ENCODE measurements at places on chromosomes 12 and 14.
A peak's percentile ranks its signal among the peaks of the same experiment; 100 is the strongest.

DNA sequence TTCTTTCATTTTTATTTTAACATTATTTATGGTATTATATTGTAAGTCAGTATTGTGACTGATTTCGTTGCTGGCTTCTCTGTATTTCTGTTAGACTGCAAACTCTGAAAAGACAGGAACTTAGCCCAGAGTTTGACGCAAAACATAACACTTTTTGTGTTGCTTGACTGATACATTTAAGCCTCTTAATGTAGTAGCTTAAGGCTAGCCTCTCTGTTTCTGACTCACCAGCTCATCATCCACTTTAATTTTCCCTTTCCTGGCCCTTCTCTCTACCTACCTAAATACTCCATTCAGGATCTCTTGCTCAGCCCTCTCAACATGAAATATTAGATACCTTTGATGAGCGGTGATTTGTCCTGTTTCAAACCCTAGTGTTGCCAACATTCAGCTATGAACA lies 420.6 kb downstream of the LRFN5 start:
- no peak for DNase-seq

DNA sequence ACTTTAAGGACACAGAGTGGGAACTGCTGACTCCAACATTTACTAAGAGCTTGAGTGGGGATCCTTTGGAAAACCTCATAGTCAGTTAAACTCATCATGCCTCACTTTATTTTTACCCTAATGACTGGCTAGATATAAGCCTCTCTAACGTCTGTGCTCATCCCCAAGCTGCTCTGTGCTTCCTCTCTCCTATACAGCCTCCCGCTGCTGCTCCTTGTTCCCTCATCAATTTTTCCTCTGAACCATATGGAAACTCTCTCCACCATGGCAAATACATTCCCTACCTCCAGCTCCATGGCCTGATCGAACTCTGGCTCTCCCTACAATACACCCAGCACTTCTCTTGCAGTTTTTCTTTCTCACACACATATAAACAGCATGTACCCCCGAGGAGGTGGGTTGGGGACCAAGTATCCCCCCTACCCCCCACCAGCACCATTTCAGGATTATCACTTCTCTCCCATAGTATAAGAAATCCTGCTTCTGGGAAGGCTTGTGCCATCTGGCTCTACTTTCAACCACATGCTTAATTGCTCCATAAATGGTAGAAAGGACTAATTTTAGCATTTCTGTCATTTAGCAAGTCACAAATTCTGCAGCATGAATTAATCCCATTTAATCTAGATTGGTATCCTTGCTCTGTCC lies 39.2 kb upstream of the DYRK2 start:
- DNase-seq, result no peak

GRCh38 chr14:70663707-70664179 lies 22.0 kb downstream of the TTC9 start:
- DNase-seq, result no peak

DNA sequence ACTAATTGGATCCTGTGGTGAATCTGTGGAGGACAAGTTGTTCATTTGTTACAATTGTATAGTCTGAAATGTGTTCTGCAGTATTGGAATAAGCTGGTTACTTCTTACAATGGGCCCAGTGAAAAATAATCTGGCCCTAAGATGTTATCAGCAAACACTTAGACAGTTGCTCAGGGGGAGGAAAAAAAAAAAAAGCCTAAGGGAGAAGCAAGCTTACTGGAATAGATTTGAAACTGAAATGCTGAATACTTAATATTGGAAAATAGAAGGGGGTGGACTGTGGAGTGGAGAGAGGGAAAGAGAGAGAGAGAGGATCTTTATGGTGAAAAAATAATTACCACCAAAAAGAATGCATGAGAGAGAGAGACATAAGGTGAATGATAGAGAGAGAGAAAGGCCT lies 4.0 kb downstream of the FOXG1 start:
- DNase-seq, result no peak

GRCh38 chr12:105679982-105680381 lies 349.5 kb downstream of the C12orf75 start:
- no peak for DNase-seq

- DNase-seq, result no peak
These were observed 147.1 kb downstream of the TMX1 start for GRCh38 chr14:51386983-51387735.

- peak; percentile 57 for DNase-seq
These were observed 188.1 kb downstream of the SLC5A8 start for GRCh38 chr12:101021911-101022388.

DNA sequence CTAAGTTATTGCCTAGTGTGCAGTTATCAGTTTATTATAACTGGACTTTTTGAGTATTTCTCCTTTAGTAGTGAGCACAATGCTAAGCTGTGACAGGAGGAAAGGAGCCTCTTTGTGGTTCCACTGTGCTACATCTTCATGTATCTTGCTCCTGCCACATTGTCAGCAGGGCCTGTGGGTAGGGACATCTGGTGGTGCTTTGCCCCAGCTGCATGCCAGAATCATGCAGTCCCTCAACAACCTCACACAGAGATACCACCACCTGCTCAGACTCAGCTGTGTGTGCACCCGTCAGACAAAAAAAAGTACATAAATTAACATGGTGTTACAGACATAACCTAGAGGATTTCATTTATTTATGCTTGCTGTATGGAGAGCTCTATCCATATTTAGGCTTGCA lies 51.1 kb downstream of the MIS18BP1 start:
- DNase-seq, result no peak

DNA sequence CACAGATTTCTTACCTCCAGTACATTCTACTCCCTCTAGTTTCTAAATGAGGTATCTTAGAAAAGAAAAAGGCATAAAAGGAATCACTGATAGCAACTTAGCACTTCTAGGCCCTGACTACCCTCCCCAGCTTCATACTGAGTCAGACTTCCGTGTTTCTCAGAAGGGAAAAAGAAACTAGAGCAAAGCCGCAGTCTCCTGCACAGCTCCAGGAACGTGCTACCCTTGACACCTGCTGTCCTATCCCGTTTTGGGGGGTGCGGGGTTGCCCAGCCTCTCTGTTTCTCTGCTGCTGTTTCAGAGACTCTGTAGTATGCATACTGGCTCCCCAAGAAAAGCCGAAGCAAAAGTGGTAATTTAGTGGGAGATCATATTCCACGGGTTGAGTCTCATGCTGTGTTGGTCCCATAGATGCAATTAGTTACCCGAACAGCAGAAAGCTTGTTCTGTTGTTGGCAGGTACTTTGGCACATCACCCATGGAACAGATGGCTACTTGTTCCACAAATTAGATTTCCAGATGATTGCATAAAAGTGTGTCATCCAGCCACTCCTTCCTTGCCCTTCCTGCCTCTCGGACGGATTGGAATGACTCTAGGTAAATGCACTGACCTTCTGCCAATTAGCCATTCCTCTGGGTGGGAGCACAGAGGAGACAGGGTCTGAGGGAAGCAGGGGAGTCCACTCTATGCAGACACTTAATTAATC lies 438.1 kb downstream of the FUT8 start:
- DNase-seq, result no peak

DNA sequence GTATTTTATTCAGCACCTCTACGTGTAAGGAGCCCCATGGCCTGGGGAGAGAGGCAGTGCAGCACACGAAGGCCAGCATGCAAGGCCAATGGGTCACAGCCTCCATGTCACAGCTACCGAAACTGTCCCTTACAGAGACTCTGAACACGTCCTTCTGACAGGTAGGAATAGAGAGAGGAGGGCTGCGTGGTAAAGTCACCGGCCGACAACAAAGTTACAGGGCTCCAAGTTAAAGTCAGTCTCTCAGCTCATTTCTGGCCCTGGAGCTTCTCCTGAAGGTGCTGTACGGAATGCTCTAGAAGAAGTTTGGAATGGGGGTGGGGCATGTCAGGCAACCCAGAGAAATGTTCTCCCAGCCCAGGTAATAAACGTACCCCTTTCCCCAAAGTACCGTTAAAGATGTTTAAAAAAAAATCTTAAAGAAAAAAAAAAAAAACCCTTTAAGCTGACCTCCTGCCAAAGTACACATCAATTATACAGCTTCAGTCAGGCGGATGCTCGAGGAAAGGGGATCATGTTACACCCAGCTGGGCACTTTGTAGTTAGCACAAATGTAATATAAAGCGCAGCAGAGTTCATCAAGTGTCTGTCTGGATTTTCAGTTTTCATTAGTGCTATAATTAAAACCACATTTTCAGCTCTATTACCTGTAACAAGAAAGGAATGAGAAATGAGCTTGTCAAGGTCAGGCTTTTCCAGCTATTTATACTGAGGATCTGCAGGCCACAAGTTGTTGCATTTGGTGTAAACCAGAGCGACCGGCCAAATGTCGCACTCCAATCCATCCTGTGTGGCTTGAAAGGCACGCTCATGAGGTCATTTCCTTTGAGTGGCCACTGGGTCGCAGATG lies 53.3 kb upstream of the CDKN3 start:
- no peak for DNase-seq

DNA sequence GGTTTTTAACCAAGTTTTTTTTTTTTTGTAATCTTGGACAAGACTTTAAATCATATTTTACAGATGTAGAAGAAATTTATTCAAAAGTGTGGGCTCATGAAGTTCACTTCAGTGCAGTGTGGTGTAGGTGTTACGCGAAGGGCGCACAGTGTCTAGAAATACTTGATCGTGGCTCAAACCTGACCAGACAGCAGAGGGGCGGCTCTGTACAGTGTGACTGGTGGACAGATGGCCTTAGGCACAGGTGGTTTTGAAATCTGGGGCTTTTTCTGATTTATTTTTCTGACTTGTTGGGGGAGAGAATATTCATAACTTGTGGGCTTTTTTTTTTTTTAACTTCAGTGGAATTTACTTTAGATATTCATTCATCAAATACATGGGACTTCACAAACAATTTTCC lies 179.2 kb downstream of the PELI2 start:
- DNase-seq, result no peak

GRCh38 chr12:61282790-61283575 lies 977.2 kb upstream of the USP15 start:
- DNase-seq, result peak; percentile 58

DNA sequence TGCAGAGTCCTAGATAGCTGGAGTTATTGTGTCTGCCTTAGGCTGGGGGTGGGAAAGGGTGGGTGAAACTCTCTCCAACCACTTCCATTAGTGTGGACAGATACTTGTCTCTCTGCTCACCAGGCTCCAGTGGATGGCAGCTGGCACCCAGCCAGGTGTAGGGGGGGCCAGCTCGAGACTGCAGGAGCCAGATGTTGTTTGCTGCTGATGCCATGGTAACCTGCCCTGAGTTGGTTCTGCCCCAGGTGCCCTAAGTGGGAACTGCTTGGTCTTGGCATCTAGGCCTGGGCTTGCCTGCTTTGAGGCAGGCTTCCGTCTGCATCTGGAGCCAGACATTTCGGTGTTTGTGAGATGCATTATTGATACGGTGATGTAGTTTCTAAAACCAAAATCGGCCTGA lies 82.2 kb downstream of the ADCK1 start:
- DNase-seq, result no peak

GRCh38 chr14:105309371-105309770 lies 5.2 kb upstream of the PACS2 start:
- no peak for DNase-seq

DNA sequence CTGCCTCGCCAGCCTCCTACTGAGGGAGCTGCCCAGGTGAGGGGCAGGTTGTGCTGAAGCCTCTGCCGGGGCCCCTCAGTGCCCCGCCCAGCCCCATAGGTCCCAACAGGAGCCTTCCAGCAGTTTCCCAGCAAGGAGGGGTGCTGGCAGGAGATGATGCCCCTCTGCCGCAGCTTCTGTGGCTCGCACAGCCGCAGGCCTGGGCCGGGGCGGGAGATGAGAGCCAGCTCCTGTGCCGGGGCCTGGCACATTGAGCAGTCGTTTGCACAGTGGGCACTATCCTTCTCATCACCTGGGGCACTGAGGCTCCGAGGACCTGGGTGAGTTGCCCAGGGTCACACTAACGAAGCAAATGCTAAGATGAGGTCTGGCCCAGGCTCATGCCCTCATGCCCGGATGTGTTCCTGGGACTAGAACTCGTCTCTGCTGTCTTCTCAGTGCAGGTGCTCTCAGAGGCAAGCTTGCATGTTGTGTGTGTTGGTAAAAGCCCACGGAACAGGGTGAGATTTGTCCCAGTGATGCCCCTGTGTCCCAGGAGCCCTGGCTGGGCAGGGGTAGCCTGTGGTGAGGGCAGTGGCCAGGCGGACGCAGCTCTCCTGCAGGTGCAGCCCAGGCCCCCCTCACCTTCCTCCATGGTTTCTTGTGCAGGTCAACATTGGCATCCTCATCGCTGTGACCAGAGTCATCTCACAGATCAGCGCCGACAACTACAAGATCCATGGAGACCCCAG lies 177.5 kb downstream of the ADGRD1 start:
- no peak for DNase-seq

DNA sequence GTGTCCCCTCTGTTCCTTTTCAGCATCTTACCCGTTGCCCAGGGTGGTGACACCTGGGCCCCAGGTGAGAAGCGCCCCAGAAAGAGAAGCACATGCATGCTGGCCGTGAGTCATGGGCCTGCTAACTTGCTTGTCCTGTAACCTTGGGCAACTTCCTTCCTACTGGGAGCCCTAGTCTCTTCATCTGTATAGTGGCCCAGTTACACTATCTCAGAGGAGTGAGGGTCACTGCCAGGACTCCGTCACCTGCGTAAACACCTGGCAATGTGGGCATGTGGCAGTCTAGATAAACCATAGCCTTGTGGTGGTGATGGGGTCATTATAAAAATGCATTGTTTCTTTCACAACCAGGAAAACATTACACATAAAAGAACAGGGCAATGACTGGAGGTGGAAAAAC lies 125.2 kb downstream of the SLC25A47 start:
- no peak for DNase-seq

GRCh38 chr14:69473260-69473659 lies 11.3 kb upstream of the PLEKHD1 start:
- DNase-seq, result no peak

GRCh38 chr12:67647181-67647798 lies 1.3 kb upstream of the DYRK2 start:
- no peak for DNase-seq

DNA sequence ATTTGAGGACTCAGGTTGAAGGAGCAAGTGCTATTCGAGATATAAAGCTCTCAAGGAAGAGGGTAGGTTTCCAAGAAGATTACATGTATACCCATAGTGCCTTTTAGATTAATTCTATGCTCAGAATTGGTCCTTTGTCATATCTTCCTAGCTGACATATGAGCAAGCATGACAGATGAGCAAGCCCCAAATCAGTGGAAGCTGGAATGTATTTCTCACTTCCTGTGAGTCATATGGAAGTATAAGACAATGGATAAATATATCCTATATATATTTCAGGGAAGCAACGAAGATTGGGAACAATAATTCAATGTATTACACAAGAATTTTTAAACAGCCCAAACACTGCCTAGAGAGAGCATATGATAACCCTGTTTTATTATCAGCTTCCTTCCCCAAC lies 674.1 kb upstream of the ATXN7L3B start:
- peak; percentile 10 for DNase-seq

- no peak for DNase-seq
These were observed 210.9 kb upstream of the FKBP4 start for GRCh38 chr12:2583642-2584401.
